ENCODE measurements at places on chromosomes 5 and 9.

GRCh38 chr5:106759581-106759980, 911.2 kb downstream of the EFNA5 start:
- no peak for DNase-seq

- DNase-seq, result no peak
Measured at GRCh38 chr5:114500756-114501155, 138.9 kb downstream of the KCNN2 start.

DNA sequence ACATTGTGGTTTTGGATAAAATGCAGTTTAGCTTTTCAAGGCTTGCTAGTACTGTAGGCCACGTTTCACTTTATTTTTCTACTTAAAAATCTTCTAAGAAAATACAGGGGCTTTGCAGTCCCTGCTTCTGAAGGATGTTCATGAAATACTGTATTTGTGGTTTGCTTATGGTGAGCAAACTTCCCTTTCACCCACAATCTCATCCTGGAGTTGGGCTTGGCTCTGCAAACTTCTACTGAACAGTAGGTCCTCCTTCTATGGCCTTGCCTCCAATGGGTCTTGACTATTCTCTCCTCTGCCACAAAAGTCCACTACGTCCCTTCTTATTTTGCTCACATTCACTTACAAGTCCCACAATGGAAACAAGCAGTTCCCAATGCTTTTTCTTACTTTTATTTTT, 502.7 kb upstream of the KLF4 start:
- DNase-seq, result no peak

DNA sequence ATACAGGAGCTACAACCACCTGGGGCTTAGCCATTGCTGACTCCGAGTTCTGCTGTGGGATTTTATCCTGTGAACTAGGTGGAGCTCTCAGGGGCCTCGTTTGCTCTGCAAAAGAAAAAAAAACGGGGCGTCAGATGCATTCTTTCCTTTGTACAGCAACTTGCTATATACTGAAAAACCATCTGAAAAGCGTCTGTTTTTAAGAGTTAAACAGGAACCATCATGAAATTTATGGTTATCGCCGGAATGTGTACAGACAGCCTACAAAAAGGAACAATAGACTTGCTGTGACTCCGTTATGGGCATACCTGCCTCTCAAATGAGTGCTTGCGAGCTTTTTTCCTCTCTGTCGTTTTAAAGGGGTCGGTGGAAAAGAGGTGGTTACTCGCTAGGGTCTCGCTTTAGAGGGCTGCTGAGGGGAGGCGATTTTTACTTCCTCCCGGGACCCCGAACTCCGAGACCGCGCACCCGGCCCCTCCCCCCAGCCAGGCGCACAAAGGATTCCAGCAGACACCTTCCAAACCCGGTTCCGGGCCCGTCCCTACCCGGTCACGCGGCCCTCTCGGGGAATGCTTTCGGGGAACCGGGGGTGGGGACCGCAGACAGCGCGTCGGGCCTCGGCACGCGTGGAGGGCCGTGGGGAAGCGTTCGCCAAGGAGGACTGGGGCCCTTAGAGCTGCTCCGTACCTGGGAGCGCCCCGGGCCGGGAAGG, 826 bp downstream of the PAIP1 start:
- DNase-seq, result peak; percentile 57

GRCh38 chr5:1484730-1485578, 38.8 kb downstream of the LPCAT1 start:
- DNase-seq, result peak; percentile 89

Data from GM20000 (cell line).